B cell (primary cell): ENCODE measurements at places on chromosomes 1 and 21.

DNA sequence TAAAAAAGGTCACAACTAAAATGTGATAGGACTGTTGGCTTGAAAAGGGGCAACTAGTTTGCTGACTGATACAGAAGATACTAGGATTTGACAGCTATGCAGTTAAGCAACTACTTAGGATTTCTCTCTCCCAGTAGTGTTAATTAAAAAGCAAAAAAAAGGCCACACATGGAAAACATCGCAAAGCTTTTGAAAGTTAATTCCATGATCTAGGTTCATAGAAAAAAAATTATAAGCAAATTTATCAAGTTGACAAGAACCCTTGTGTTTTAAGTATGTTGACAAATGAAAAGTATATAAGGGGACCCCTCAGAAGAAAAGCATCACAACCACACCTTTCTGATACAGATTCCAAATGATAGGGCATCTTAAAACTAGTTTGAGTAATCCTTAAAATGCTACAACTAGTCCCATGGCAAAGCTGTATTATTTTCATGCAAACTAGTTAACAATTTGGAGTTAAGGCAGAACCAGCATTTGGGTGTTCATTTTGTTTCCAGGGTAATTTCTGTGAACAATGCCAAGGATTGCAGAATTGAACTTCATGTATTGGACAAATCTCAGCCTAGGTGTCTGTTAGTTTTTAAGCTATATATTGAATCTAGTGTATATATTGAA lies 4.1 kb downstream of the PNRC2 start:
- no peak for DNase-seq

- DNase-seq = no peak
Measured at GRCh38 chr21:29805105-29805504, 134.7 kb downstream of the GRIK1 start.

DNA sequence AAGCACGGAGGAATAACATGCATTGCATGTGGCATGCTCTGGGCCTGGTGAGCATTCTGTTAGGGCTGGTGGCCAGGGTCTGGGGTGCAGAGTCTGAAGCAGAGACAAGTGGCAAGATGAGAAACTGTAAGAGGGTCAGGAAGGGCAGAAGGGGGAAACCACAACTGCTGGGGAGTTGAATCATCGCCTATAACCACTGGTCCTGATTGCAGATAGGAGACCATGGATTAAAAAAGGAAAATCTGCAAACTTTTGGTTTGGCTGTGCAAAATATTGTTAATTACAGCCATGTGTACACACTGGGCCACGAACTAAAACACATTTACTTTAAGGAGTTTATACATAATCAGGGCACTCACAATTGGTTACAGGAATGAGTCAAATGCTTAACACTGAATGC lies 76.6 kb downstream of the TGFBR3 start:
- DNase-seq = no peak

DNA sequence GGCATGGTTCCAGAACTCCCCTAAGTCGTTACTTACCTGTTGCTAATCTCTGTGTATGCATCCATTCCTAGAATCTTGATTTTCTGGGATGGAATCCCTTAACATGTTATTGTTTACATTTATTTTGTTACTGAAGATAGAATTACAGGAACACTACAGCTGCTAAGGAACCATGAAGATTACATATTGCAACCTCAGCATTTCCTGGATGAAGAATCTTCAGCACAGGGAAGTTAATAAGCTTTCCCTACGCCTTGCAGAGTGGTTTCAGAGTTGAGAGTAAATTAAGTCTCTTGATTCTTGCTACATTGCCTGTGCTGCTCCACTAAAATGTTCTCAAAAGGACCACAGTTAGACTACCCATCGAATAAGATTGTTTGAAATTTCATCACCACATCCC lies 31.4 kb upstream of the GBP6 start:
- no peak for DNase-seq

DNA sequence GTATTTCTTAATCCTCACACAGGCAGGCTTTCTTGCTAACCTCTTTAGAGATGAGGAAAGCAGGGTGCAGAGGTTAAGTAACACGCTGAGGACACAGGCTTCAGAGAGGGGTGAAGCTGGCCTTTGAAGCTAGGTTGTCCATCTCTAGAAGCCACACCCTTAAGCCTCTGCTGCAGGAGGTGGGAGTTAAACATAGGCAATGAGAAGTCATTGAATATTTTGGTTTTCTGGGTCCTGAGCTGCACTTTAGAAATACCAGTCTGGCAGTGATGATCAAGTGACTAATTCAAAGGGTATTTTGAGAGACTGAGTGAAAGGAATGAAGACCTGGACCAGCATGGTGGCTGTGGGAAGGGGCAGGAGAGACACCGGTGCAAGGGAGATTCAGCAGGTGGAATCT lies 9.9 kb downstream of the KCNJ15 start:
- DNase-seq = no peak

- no peak for DNase-seq
Measured at GRCh38 chr1:3566003-3566885, 45.1 kb downstream of the MEGF6 start.

- no peak for DNase-seq
Measured at GRCh38 chr1:42052072-42052699, 101.0 kb upstream of the GUCA2B start.

DNA sequence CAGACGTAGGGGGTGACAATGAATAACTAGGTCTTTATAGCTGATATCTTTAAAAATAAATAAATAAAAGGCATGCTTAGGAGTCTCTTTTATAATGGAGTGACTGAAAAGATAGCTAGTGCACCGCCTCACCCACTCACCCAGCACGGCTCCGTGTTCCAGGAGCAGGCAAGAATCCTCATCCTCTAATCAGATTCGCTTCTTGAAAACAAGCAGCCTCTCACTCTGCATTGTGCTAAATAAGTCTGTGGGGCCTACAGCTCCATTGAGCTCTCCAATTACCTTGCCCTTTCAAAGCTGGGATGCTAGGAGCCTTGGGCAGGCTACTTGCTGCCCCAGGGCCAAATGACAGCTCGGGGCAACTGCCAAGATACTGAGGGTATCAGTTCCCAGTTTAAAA lies 91.5 kb downstream of the TIAM1 start:
- no peak for DNase-seq

GRCh38 chr1:162905174-162906158 lies 44.5 kb upstream of the CCDC190 start:
- no peak for DNase-seq

- DNase-seq = peak; percentile 85
Measured at GRCh38 chr1:21293537-21294265, 3.4 kb upstream of the ECE1 start.

GRCh38 chr1:242761556-242761955 lies 237.1 kb upstream of the PLD5 start:
- no peak for DNase-seq

GRCh38 chr1:101344745-101345144 lies 107.9 kb downstream of the S1PR1 start:
- no peak for DNase-seq

- DNase-seq = no peak
Measured at GRCh38 chr1:45846931-45847330, 43.5 kb downstream of the MAST2 start.

GRCh38 chr1:51851882-51852396 lies 26.6 kb downstream of the NRDC start:
- no peak for DNase-seq

DNA sequence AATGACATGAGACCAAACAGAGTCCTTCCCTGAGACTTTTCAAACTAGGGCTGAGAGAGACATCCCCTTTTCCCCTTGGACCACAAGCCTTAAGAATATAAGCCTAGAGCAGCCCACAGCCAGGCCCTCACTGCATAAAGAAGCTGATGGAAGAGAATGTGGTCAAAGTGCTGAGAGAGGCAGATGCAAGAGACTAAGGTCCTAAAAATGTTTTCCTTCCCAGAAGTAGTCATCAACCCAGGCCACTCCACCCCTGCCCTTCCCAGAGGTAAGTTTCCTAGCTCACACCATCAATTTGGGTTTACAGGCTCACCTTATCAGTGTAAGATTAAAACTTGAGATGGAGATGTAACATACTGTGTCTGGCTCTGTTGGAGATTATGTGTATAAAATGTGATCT lies 58.2 kb downstream of the BCAR3 start:
- no peak for DNase-seq

DNA sequence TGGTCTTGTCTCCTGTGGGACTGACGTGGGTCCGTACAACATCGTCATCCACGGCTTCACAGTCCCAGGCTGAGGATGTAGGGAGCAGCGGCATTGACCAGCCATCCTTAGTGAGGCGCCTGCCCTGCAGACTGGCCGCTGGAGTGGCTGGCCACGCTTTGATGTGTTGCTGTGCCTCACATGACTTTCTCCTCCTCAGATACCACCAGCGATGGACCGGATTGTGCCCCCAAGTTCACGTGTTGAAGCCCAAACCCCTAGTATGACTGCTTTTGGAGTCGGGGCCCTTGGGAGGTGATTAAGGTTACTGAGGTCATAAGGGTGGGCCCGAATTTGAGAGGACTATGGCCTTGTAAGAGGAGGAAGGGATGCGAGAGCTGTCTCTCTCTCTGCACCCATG lies 122.5 kb downstream of the PCBP3 start:
- DNase-seq = no peak

GRCh38 chr1:110668549-110668948 lies 6.2 kb downstream of the KCNA3 start:
- DNase-seq = no peak

GRCh38 chr21:43974791-43975468 lies 37.2 kb upstream of the TRAPPC10 start:
- DNase-seq = no peak

GRCh38 chr1:242847390-242847993 lies 323.0 kb upstream of the PLD5 start:
- peak; percentile 12 for DNase-seq

GRCh38 chr1:88985032-88985431 lies 7.4 kb downstream of the KYAT3 start:
- no peak for DNase-seq

GRCh38 chr1:18951818-18952391 lies 4.6 kb downstream of the IFFO2 start:
- DNase-seq = peak; percentile 90

DNA sequence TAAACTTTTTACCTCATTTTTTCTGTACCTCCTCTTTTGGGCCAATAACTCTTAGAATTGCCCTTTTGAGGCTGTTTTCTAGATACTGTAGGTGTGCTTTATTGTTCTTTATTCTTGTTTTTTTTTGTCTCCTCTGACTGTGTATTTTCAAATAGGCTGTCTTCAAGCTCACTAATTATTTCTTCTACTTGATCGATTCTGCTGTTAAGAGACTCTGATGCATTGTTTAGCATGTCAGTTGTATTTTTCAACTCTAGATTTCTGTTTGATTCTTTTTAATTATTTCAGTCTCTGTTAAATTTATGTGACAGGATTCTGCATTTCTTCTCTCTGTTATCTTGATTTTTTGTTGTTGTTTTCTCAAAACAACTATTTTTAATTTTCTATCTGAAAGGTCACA lies 130.3 kb downstream of the PHTF1 start:
- DNase-seq = no peak

- DNase-seq = peak; percentile 12
Measured at GRCh38 chr1:91883470-91883869, 2.5 kb downstream of the TGFBR3 start.

- no peak for DNase-seq
Measured at GRCh38 chr1:151197863-151198253, 494 bp upstream of the PIP5K1A start.

GRCh38 chr21:38679534-38679933 lies 126.2 kb upstream of the ETS2 start:
- DNase-seq = no peak

- peak; percentile 29 for DNase-seq
Measured at GRCh38 chr1:206551986-206552326, 44.6 kb downstream of the RASSF5 start.

GRCh38 chr1:38088791-38089190 lies 42.2 kb upstream of the POU3F1 start:
- DNase-seq = no peak

DNA sequence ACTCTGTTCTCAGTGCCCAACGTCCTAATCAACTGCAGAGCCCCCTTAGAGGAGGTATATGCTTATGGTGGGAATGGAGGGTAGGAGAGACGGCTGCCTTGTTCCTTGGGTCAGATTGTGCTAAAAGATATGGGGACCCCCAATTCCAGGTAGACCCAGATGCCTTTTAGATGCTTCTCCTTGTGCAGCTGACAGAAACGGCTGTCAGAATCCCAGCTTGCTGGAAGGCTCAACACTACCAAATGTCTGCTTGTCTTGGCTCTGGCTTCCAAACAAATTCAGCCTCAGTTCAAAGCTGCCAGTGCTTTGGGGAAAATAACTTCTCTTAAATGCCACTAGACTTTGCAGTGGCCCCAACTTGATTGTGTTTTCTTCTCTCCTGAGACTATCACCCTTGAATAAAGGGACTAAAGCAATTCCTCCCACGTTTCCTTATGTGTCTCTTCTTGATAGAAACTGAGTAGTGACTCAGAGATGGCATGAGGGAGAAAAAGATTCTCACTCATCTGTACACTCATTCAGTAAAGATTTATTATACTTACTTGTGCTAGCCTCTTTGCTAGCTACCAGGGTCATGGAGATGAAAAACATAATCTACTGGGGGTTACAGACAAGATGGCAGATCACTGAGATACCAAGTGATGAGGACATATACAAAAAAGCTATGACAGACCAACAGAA lies 3.4 kb upstream of the RNF19B start:
- DNase-seq = no peak

GRCh38 chr1:204438628-204439027 lies 27.0 kb upstream of the PPP1R15B start:
- no peak for DNase-seq

DNA sequence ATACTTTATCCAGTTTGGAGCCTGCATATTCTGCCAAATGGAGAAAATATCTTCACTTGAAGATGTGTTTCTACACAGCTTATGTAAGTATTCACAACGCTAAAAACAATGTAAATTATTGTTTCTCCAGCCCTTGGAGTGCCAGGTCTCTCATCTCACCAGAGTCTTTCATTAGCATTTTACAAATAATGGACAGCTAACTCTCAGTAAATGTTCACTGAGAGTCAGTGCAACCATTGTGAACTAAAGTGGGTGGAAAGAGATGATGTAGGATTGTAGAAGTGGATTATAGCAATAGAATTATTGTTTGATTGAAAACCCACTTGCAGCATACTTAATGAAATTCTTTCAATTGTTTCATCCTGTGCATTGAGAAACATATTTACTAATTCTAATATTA lies 8.3 kb upstream of the FAM177B start:
- no peak for DNase-seq

GRCh38 chr1:156747742-156748669 lies 3.5 kb downstream of the HDGF start:
- DNase-seq = no peak

DNA sequence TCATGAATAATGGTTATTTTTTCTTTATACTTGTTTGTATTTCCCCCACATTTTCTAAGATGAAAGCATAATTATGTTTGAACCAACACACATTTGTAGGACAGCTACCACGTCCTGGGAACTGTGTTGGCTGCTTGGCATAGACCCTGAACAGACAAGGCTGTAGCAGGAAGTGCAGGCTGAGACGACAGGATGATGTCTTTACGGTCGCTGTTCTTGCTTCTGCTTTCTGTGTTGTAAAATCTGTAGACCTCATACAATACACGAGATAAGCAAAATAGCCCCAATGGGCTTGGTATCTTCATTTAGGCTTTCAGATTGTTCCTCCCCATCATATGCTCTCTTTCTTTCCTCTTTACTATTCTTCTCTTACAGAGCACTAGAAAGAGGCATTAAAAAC lies 23.3 kb upstream of the OTUD3 start:
- no peak for DNase-seq

- DNase-seq = no peak
Measured at GRCh38 chr1:167476061-167476460, 42.3 kb downstream of the CD247 start.
